Stimulated activated CD8-positive, alpha-beta memory T cell treated with anti-CD3 and anti-CD28 coated beads, Interleukin-4, amount 100 ng/mL, for 1 hour (primary cell): ENCODE measurements at places on chromosomes 16 and 17.

GRCh38 chr16:56871172-56871593, 6.2 kb downstream of the SLC12A3 start:
- DNase-seq, result no peak

- no peak for DNase-seq
These were observed 55.0 kb upstream of the CLEC19A start for GRCh38 chr16:19230575-19230974.

GRCh38 chr16:88522276-88522949, 47.8 kb upstream of the ZC3H18 start:
- DNase-seq, result no peak

DNA sequence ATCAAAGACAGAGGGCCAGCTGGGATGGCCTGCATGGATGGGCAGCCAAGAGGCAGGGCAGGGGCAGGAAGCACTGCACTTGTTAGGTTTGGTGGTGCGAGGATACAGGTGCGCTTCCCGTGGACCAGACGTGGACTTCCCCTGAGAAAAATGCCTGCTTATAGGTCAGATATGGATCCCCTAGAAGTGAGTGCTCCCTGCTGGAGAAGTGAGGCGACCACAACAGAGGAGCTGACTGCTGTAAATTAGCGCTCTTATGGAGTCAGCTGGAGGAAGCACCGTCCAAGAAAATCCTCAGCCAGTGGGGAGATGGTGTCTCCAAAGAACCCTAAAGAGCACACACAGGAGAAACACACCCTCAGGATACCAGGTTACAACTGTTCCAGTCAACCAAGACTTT, 27.7 kb upstream of the CCDC182 start:
- DNase-seq, result no peak

- DNase-seq, result no peak
These were observed 2.3 kb downstream of the TLE7 start for GRCh38 chr16:71439523-71439922.

- DNase-seq, result no peak
These were observed 143.1 kb upstream of the CACNG5 start for GRCh38 chr17:66691644-66692420.

DNA sequence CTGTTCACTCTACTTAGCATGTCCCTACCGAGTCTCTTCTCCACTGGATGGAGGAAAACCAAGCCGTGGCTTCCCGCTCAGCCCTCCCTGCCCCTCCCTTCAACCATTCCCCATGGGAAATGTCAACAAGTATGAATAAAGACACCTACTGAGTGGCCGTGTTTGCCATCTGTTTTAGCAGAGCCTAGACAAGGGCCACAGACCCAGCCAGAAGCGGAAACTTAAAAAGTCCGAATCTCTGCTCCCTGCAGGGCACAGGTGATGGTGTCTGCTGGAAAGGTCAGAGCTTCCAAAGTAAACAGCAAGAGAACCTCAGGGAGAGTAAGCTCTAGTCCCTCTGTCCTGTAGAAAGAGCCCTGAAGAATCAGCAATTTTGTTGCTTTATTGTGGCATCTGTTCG, 2.8 kb upstream of the LPCAT2 start:
- no peak for DNase-seq

DNA sequence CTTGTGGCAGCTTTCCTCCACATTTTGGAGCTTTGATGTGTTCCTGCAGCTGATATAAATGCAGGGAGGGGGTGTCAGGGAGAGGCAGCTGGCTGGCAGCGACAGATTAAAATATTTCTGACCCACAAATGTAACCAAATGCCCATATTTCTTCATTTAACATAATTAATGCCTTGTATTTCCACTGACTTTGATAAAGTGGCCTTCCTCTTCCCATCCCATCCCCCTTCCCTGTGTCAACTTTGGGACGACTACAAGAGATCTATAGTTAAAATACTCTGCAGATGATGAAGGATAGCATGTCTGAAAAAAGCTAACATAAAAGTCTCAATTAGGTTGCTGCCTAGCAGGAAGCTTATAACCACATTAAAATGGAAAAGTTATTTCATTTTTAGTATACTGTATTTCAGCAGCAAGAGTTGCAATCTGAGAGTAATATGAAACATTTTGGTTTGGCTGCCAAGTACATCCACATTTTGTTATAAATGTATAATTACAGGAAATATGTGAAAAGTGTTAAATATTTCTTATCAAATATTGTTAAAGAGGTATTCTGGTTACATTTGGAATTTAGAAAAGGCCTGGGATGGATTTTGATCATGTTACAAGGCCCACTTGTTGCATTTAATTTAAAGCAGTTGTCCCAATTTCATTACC, 238.7 kb upstream of the TBX2 start:
- no peak for DNase-seq

DNA sequence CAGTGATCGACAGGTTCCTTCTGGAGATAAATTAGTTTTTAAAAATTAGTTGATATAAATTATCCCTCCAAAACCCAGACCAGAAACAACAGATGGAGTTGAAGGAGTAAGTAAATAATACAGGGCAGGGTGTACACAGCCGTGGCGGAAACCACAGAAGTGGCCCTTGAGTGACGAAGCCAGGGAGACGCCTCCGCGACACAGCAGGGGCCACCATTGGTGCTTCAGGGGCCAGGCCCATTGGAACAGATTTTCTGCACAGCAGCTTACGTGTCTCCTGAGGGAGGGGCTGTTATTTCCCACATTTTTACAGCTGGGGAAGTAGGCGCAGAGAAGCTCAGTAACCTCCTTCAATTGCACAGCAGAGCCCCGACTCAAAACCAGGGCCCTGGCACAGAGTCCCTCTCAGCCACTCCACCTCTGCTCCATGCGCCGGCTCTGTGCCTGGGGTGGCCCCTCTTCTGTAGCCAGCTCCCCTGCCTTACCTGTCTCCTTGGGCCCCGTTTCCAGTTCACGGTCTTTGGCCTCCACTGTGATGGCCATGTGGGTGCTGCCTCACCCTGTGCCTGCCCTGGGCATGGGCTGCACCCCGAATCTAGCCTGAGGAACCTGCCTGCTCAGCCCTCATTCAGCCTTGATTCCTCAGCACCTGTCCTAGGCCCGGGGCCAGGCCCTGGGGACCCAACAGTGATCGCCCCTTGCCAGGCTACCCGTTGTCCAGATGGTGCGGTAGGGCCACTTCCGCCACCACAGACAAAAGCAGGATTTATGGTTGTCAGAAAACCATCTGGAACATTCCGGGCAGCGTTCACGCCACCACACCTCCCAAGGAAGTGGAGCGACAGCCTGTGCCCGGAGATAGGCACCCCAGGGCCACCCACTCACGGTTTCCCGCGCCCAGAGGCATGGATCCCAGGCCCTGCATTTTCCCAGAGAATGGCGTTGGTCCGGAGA, 128.5 kb upstream of the GSE1 start:
- DNase-seq, result no peak

DNA sequence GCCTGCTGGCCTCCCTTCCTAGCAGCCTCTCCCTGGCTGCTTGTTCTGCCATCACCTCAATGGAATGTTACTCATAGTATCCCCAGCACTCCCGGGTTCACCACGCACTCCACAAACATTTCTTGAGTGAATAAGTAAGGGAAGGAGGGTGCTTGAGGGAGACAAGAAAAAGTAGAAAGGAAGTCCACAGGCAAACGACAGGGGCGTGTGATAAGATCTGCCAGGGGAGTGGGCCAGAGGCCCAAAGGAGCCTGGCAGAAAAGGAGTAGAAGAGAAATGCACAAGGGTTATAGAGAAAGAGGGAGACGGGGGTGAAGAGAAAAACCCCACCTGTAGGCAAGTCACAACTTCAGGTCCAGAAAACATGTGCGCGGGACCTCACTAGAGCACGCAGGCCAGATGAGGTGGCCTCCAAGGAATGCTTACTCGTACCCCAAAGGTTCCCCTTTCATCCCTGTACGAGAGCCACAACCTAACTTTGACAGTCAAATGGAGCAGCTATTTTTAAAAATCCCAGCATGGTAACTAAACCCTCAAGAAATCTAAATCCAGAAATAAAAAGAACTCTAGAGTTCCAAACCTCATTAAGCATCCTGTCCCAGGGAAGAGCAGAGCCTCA, 6.6 kb downstream of the ZDHHC7 start:
- no peak for DNase-seq

DNA sequence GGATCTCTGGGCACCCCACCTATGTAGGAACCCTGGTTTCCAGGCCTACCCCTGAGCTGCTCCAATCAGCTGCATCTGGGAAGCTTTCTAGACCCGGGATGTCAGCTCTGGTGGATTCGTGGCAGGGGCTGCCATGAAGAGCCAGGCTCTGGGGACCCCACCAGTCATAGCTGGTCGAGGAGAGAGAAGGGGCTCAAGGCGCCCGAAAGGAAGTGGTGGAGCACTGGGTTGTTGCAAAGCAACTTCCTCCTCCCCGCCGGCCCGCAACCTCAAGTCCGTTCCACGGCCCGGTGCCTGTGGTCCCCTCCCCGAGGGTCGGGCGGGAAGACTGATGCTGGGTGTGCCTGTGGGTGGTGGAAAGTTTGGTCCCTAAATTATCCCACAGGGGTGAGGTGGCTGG, 10.2 kb downstream of the TBKBP1 start:
- DNase-seq, result no peak
